Suprapubic skin (tissue), 4 donors: ENCODE measurements at places on chromosomes 2 and 18.

- H3K27me3 ChIP-seq: no peaks in the 10 kb centered on the region
- no peak for DNase-seq
- no peak overlapping the region for H3K4me3 ChIP-seq
- H3K27ac ChIP-seq: no peak overlapping the region
- H3K4me1 ChIP-seq: no peaks in the 10 kb centered on the region
- H3K36me3 ChIP-seq: peaks cover 60% of the 10 kb centered on the region
Observed at GRCh38 chr2:10576456-10576855, 113.3 kb downstream of the NOL10 start.

GRCh38 chr2:129771418-129772189 is 207.9 kb upstream of the RAB6C start:
- no peaks in the 10 kb centered on the region for H3K36me3 ChIP-seq
- H3K27ac ChIP-seq: no peak overlapping the region
- H3K4me3 ChIP-seq: no peak overlapping the region

- DNase-seq: peak; percentile 71
- peaks cover 29% of the 10 kb centered on the region for H3K36me3 ChIP-seq
- H3K27me3 ChIP-seq: no peaks in the 10 kb centered on the region
- H3K4me3 ChIP-seq: peak overlapping the region; percentile 25
- peaks cover 24% of the 10 kb centered on the region for H3K4me1 ChIP-seq
- H3K27ac ChIP-seq: peak overlapping the region; percentile 28
Observed at GRCh38 chr18:63979409-63979920, 9.6 kb downstream of the SERPINB8 start.

DNA sequence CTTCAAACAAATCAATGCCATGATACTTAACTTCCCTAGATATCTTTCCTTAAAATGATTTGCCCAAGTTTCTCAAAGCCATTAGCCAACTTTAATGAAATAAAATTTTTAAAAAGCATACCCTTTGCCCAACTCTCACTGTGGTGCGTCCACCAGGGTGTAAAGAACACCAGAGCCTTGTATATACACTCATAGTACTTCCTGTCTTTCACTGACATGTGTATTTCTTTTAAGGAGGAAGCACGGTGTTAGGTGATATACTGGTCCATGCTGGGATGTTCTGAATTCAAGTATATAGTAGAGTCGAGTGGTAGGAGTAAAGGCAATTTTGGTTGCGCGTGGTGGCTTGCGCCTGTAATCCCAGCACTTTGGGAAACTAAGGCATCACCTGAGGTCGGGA is 22.7 kb downstream of the AAK1 start:
- peaks cover 39% of the 10 kb centered on the region for H3K4me1 ChIP-seq
- no peaks in the 10 kb centered on the region for H3K36me3 ChIP-seq
- no peak overlapping the region for H3K4me3 ChIP-seq
- H3K27ac ChIP-seq: no peak overlapping the region
- no peak for DNase-seq
- H3K27me3 ChIP-seq: no peaks in the 10 kb centered on the region

DNA sequence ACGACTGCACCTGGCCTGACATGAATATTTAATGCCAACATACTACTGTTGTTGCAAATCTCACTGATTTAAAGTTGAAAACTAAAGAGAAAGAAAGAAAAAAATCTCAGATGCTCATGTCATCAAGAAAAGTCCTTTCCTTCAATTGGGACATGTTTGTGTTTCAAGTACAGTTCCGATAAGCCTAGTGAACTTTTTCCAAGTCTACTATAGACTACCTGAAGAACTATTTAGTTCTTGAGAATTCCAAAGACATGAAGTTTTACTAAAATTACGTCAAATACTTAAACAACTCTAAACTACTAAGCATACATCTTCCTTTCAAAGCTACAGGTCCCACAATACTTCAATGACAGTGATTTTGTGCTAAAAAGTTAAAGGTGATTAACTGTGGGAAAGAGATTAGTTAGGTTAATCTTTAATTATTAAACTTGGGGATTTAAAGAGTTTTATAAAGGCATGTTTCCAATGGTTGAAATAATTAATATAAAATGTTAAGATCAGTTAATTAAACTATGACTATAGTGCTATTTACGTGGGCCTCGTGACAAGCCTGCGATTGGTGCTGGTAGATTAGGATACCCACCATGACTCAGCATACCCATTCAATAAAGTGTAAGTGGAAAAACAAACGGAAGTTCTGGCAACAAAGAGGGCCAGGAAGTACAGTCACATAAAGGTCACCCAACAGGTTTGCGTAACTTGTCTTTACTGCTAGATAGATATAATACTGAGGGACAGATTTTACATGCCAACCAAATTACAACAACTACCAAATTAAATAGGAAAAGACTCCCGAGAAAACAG is 55.5 kb downstream of the SEPTIN10 start:
- H3K4me3 ChIP-seq: no peak overlapping the region
- H3K4me1 ChIP-seq: peaks cover 9% of the 10 kb centered on the region
- no peak for DNase-seq
- H3K36me3 ChIP-seq: peaks cover 9% of the 10 kb centered on the region
- no peaks in the 10 kb centered on the region for H3K27me3 ChIP-seq

DNA sequence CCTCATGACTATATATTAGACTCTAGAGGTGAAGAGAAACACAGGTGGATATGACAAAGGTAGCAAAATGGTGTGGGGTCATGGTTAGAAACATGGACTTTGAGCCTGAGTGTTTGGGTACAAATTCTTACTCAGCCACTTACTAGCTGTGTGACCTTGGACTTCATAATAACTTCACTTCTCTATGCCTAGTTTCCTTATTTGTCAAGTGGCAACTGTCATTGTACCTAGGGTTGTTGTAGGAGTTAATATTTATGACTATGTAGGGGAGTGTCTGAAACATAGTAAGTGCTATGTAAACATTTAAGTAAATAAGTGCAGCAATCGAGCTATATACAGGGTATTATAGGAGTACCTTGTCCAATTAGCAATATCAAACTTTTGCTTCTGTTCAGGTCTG is 49.7 kb upstream of the RAPH1 start:
- H3K27me3 ChIP-seq: no peaks in the 10 kb centered on the region
- DNase-seq: no peak
- H3K27ac ChIP-seq: no peak overlapping the region

DNA sequence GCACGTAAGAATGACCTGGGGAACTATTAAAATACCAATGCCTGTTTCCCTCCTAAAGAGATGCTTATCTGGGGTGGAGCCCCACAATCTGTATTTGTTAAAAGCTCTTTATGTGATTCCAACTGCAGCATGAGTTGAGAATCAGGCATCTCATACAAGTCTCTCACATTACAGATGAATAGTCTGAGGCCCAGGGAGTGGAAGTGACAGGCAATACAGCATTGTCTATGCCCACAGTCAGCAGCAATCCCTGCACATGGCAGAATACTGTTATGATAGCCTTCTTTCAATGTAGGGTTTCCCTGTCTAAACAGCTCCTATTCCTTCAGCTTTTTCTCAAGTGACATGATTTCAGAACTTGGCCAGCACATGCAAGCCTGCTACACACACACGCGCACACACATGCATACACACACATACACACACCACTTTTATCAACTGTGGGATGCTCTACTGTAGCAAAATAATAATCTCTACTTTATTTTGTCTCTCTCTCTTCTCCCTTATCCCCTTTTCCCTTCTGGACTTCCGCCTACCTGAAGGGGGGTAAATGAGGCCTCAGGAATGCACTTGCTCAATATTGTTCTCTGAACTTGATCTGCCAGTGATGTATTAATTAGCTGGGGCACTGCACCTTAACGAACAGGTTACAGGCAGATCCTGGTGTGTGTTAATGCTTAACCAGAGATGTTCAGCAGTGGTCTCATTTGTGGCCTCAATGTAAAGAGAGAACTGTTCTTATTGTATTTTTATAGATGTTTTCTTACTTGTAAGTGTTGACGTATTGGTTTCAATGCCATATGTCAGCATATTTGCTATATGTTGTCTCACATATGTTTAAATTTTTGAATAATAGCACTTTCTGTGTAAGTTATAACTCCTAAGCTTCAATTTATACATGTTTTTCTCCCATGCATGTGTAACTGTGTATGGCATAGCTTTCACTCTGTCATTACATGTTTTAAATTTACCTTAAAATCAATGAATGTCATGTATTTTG is 116.0 kb downstream of the SETBP1 start:
- no peaks in the 10 kb centered on the region for H3K36me3 ChIP-seq
- no peak overlapping the region for H3K4me3 ChIP-seq
- DNase-seq: no peak
- no peak overlapping the region for H3K27ac ChIP-seq
- peaks cover 7% of the 10 kb centered on the region for H3K4me1 ChIP-seq
- no peaks in the 10 kb centered on the region for H3K27me3 ChIP-seq

- H3K36me3 ChIP-seq: no peaks in the 10 kb centered on the region
- no peaks in the 10 kb centered on the region for H3K4me1 ChIP-seq
- no peak for DNase-seq
- H3K27me3 ChIP-seq: no peaks in the 10 kb centered on the region
- H3K4me3 ChIP-seq: no peak overlapping the region
Observed at GRCh38 chr2:104774631-104775030, 79.3 kb upstream of the POU3F3 start.

DNA sequence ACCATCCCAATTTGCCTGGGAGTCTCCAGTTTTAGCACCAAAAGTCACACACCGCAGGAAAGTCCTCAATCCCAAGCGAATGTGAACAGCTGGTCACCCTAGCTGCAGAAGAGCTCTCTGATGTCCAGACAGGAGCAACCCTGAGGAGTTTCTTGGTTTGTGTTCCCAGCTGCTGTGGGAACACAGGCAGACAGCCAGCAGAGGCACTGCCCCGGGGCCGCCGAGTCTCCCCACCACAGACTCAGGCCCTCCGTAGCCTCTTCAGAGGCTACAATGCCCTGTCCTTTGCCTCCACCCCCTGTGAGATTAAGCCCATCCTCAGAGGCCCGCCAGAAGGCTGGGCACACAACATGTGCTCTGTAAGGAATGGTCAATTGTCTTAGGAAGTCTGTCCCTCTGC is 111.5 kb downstream of the TTC32 start:
- no peaks in the 10 kb centered on the region for H3K36me3 ChIP-seq
- no peak for DNase-seq
- H3K4me3 ChIP-seq: no peak overlapping the region
- no peaks in the 10 kb centered on the region for H3K27me3 ChIP-seq

GRCh38 chr2:205771031-205771430 is 88.7 kb downstream of the NRP2 start:
- no peak overlapping the region for H3K4me3 ChIP-seq
- no peaks in the 10 kb centered on the region for H3K27me3 ChIP-seq
- no peaks in the 10 kb centered on the region for H3K36me3 ChIP-seq

DNA sequence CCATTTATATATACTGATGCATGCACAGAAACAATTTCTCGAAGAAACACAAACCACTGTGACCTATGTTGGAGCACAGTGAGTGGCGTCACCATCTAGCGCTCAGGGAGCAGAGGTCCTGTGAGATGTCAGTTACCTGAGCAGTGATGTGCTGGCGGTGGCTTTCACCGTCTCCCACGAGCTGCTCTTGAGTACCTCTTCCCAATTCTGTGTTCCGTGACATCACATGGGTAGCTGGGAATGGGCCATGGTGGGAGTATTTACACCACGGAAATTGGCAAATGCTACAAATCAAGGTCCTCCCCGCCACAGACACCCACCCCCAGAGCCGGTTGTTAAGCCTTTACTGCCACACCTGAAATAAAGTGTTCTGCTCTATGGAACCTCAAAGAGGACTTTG is 24.4 kb downstream of the GBX2 start:
- H3K36me3 ChIP-seq: no peaks in the 10 kb centered on the region
- no peak overlapping the region for H3K4me3 ChIP-seq
- H3K27me3 ChIP-seq: no peaks in the 10 kb centered on the region
- no peaks in the 10 kb centered on the region for H3K4me1 ChIP-seq

- H3K36me3 ChIP-seq: no peaks in the 10 kb centered on the region
- no peaks in the 10 kb centered on the region for H3K27me3 ChIP-seq
- H3K4me1 ChIP-seq: peaks cover 5% of the 10 kb centered on the region
- H3K27ac ChIP-seq: no peak overlapping the region
- H3K4me3 ChIP-seq: no peak overlapping the region
Observed at GRCh38 chr2:197229509-197230443, 80.8 kb downstream of the ANKRD44 start.

DNA sequence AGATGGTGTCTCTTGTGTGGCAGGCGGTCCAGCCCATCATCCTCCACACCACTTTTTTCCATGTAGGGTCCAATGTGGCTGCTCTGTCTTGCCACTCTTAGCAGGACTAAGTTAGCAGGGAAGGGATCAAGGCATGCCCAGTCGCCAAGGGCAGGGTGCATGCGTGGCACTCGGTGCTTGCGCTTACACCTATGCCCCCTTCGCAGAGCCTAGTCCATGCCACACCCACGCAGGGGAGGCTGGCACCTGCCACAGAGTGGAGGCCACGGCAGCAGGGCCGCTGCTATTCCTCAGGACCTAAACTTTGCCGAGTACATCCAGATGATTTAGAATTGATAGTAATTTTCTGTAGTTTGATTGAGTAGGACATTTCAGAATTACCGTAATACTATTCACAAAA is 59.5 kb downstream of the RALBP1 start:
- H3K4me1 ChIP-seq: peaks cover 3% of the 10 kb centered on the region
- no peaks in the 10 kb centered on the region for H3K27me3 ChIP-seq
- no peak overlapping the region for H3K27ac ChIP-seq
- H3K4me3 ChIP-seq: no peak overlapping the region

DNA sequence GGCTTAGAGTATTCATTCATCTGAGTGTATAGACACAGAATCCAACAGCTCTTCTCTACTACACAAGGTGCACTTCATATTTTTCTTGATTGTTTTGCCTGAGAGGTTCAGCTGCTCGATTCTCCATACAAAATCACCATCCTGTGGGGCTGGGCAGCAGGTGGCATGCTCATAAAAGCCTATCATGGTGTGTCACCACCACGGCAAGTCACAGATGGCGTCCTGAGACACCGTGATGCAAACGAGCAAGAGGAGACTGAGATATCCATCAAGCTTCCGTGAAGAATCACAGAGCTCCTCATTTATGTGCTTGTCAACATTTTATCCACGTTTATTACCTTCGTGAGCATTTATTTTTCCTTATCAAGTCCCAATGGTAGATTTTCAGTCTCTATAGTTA is 22.4 kb upstream of the NRP2 start:
- no peak for DNase-seq
- peaks cover 46% of the 10 kb centered on the region for H3K4me1 ChIP-seq
- H3K36me3 ChIP-seq: no peaks in the 10 kb centered on the region
- no peak overlapping the region for H3K4me3 ChIP-seq
- H3K27ac ChIP-seq: no peak overlapping the region

GRCh38 chr18:34970106-34970505 is 71.1 kb upstream of the MAPRE2 start:
- no peaks in the 10 kb centered on the region for H3K4me1 ChIP-seq
- no peaks in the 10 kb centered on the region for H3K36me3 ChIP-seq
- H3K4me3 ChIP-seq: no peak overlapping the region
- no peak for DNase-seq

DNA sequence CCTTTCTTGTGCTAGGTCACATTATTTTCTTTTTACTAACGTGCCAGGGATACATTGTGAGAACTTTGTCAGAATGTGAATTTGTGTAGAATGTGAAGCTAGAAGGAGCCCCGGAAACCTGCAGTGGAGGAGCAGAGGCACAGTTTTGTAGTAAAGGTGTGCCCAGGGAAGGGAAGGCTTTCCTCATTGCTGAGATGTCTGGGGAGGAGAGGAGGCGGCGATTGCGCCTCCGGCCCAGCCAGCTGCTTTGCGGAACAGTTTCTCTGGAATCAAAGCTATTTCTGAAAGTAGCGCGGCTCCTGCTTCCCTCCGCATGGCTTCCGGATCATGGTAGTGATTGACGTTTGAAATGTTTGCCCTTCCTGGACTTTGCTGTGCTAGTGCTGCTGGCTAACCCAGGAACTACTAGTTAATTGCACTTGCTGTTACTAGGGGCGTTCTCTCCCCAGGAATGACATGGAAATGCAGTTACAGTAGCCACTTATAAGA is 83.1 kb upstream of the RBM44 start:
- H3K27me3 ChIP-seq: no peaks in the 10 kb centered on the region
- H3K4me1 ChIP-seq: peaks cover 50% of the 10 kb centered on the region
- H3K4me3 ChIP-seq: no peak overlapping the region
- H3K36me3 ChIP-seq: peaks cover 19% of the 10 kb centered on the region
- peak; percentile 69 for DNase-seq
